ENCODE measurements at places on chromosomes 4 and X. TPM values are rescaled to one million over a fixed set of nuclear protein-coding genes. Genes with fewer than 3 reads are reported as not detected.

GRCh38 chrX:12370497-12370986 is 232.3 kb downstream of the FRMPD4 start:
- no peaks in the 10 kb centered on the region for H3K4me1 ChIP-seq
- no peaks in the 10 kb centered on the region for H3K36me3 ChIP-seq
- DNase-seq: no peak

The EGFL6 gene
- total RNA-seq: 1.8 TPM

The GLRA2 gene
- not detected for total RNA-seq

The CLTRN gene
- 0.80 TPM for total RNA-seq

DNA sequence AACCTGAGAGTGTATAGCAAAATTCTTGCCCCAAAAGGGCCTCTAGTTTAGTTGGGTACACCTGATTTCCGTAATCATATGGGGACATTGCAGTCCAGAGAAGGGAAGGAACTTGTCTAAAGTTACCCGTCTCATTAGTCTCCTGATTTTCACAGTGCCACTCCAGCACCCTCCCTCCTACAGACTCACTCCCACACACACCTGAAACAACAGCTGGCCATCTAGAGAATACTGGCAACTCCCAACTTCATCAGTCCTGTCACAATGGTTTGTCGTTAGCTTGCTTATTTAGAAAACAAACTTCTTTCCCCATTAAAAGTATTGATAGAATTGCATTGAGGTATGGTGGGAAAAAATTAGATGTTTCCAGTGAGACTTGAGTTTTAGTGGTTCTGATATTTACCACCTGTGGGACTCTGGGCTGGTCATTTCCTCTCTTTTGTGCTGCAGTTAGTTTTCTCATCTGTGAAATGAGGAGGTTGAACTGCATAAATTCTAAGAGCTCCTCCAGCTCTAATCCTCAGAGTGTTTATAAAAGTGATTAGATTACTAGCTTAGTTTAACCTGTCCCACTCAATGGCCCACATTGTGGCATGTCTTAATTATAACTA is 1.7 kb downstream of the IL13RA1 start:
- H3K36me3 ChIP-seq: no peaks in the 10 kb centered on the region

The TMEM154 gene
- 18.5 TPM for total RNA-seq

DNA sequence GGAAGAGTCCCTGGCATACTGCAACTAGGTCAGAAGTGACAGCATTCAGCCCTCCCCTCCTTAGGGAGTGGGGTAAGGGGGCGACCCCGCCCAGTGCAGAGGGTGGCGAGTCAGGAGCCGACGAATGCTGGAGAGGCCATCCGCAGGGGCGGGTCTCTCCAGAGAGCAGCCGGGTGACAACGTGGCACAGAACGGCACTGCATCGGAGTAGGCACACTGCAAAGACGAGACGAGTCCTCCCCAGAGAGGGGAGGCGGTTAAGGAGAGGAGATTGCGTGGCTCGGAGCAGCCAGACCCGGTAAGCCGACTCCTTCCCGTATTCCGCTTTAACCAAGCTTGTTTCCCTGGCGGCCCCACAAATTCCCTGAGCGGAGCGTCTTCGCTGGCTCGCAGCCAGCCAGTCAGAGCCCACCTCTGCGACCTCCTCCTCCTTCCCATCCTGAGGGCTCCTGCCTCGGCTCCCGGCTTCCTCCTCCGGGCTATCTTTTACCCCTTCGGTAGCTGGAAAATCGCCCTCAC is 54.9 kb downstream of the LINC00632 start:
- no peaks in the 10 kb centered on the region for H3K36me3 ChIP-seq
- no peak overlapping the region for H3K27ac ChIP-seq
- no peak overlapping the region for H3K4me3 ChIP-seq
- peaks cover 3% of the 10 kb centered on the region for H3K4me1 ChIP-seq
- H3K27me3 ChIP-seq: peaks cover 24% of the 10 kb centered on the region

The GYG2 gene
- total RNA-seq: not detected

DNA sequence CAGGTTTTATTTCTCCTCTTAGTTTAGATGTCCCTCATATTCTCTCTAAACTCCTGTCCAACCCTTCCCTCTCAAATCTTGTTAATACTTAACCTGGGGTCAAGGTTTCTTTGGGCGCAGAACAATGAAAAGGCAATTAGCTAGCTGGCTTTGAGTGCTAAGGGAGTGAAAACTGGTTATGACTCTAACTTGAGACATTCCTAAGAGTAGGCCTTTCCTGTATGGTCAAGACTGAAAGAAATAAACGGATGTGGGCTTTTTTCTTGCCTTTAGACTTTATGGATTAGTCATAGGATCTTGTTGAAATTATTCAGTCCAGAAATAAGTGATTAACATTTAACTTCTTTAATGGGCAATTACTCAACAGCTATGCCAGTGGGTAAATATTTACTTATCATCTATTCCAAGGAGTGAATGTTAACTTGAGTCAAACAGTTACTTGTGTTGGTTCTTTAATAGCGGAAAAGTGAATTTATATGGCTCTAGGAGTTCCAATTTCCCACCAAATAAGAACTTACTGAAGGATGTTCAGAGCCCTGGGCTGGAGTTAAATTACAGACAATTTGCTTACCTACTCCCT is 141.7 kb upstream of the SCML1 start:
- no peak overlapping the region for H3K4me3 ChIP-seq
- no peak overlapping the region for H3K27ac ChIP-seq
- no peak for DNase-seq

- no peak for DNase-seq
- H3K4me1 ChIP-seq: peaks cover 4% of the 10 kb centered on the region
- peaks cover 10% of the 10 kb centered on the region for H3K27me3 ChIP-seq
- H3K36me3 ChIP-seq: no peaks in the 10 kb centered on the region
- no peak overlapping the region for H3K4me3 ChIP-seq
Measured at GRCh38 chrX:51917604-51918003, 24.2 kb downstream of the MAGED1 start.

DNA sequence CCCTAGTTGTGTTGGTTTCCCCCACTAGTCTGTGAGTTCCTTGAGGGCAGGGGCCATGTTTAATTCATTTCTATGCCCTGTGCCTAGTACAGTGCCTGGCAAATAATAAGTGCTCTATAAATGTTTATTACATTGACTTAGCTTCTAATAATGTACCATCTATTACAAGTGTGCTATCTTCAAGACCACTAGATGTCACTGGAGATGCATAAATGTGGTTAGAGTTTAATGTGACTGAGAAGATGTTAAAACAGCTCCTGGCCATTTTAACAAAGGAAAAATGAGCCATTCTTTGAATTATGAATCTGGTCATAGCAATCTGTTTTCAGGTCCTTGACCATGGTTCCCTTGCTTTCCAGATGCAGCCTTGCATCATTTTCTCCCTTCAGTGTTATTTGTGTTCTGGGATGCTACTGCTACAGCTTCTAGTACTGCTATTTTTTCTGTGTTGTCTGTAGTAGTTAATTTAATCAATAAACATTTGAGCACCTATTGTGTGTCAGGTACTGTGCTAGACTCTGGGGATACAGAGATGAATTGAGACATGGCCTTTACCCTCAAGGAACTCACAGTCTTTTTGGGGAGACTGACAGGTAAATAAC is 43.2 kb downstream of the SLC9A6 start:
- no peaks in the 10 kb centered on the region for H3K27me3 ChIP-seq
- H3K36me3 ChIP-seq: peaks cover 3% of the 10 kb centered on the region
- no peak overlapping the region for H3K27ac ChIP-seq
- DNase-seq: no peak
- H3K4me1 ChIP-seq: no peaks in the 10 kb centered on the region

The SH3TC1 gene
- 8.8 TPM for total RNA-seq

- peak overlapping the region; percentile 38 for H3K4me3 ChIP-seq
- H3K36me3 ChIP-seq: no peaks in the 10 kb centered on the region
- peaks cover 26% of the 10 kb centered on the region for H3K4me1 ChIP-seq
Measured at GRCh38 chr4:37754410-37755185, 68.4 kb upstream of the RELL1 start.

DNA sequence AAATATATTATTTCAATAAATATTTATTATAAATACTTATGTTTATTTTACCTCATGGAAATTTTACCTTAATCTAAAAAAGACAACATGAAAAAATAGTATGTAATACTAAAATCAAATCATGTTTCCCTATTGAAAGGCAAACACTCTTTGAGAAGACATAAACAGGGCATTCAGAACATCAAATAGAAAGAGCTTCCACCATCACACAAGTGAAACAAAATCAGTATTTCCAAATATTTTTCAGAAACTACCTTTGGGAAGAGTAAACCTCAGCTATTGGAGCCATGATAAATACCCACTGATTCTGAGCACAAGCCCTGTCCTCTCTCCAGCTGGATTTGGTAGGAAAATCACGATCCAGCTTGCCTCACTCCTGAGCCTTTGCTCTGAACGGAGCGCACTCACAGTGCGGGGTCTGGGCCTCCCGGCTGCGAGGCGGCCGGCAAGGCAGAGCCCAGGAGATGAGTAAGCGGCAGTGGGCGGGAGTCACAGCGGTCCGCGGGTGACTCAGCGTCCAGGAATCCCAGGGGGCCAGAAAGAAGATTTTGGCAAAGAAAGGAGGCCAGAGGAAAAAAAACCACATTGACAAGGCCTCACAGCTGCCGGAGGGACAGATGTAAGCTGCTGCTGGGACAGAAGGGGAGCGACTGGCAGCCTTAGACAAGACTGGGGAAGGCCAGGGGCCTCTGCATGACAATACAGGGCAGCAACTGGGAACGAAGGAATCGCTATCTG is 14.7 kb upstream of the ANXA5 start:
- H3K4me1 ChIP-seq: peaks cover 31% of the 10 kb centered on the region
- H3K36me3 ChIP-seq: peaks cover 3% of the 10 kb centered on the region
- peak; percentile 69 for DNase-seq
- H3K27me3 ChIP-seq: peaks cover 64% of the 10 kb centered on the region

The TMEM271 gene
- not detected for total RNA-seq

The CCDC160 gene
- total RNA-seq: 0.12 TPM

The STBD1 gene
- total RNA-seq: not detected

DNA sequence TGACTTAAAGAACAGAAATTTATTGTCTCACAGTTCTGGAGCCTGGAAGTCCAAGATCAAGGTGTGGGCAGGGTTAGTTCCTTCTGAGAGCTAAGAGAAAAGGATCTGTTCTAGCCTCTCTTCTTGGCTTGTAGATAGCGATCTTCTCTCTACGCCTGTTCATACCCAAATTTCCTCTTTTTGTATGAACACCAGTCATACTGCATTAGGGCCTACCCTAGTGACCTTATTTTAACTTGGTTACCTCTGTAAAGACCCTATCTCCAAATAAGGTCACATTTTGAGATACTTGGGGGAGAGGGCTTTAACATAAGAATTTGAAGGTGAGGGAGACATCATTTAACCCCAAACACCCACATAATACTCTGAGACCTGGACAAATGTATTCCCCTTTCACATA is 55.6 kb upstream of the SPP1 start:
- no peak overlapping the region for H3K4me3 ChIP-seq
- no peak for DNase-seq
- no peaks in the 10 kb centered on the region for H3K36me3 ChIP-seq
- H3K4me1 ChIP-seq: no peaks in the 10 kb centered on the region

DNA sequence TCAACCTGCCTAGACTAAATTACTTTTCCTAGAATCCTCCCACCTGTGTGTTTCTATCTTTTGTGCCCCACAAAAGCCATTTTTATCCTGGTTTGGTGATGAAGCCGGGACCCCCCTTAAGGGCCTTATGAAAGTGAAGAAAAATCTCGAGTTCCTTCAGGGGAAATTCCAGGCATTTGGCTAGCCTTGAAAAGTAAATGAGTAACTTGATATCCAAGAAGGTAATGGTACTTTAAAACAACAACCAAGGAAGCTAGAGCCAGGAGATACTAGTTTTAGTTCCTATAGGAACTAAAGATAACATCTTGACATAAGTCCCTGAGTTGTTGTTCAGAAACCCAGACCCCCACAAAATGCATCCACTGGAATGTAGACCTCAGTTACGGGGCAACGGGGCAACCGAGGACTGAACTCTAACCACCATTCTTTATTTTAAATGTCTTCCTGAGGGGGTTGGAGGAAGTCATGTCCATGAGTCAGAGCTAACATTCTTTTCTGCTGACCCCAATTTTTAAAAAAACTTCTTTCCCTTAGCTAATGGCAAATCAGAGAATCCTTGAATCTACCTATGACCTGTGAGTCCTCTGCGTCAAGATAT is 73.9 kb downstream of the VCX3A start:
- H3K27me3 ChIP-seq: no peaks in the 10 kb centered on the region
- H3K27ac ChIP-seq: no peak overlapping the region
- no peak for DNase-seq
- no peaks in the 10 kb centered on the region for H3K36me3 ChIP-seq

GRCh38 chrX:135257469-135257868 is 5.6 kb downstream of the ETDA start:
- H3K36me3 ChIP-seq: peaks cover 3% of the 10 kb centered on the region
- no peaks in the 10 kb centered on the region for H3K4me1 ChIP-seq
- no peak for DNase-seq
- H3K4me3 ChIP-seq: no peak overlapping the region
